ENCODE measurements at places on chromosomes 16 and 17. TPM values are rescaled to one million over a fixed set of nuclear protein-coding genes. Genes with fewer than 3 reads are reported as not detected.
A peak's percentile ranks its signal among the peaks of the same experiment; 100 is the strongest.

PITPNM3 gene
- total RNA-seq, result 0.12 TPM

EVPLL gene
- total RNA-seq, result not detected

SLC5A11 gene
- not detected for total RNA-seq

GRCh38 chr16:106623-107324 is 28.7 kb downstream of the MPG start:
- peak; percentile 66 for DNase-seq

DNA sequence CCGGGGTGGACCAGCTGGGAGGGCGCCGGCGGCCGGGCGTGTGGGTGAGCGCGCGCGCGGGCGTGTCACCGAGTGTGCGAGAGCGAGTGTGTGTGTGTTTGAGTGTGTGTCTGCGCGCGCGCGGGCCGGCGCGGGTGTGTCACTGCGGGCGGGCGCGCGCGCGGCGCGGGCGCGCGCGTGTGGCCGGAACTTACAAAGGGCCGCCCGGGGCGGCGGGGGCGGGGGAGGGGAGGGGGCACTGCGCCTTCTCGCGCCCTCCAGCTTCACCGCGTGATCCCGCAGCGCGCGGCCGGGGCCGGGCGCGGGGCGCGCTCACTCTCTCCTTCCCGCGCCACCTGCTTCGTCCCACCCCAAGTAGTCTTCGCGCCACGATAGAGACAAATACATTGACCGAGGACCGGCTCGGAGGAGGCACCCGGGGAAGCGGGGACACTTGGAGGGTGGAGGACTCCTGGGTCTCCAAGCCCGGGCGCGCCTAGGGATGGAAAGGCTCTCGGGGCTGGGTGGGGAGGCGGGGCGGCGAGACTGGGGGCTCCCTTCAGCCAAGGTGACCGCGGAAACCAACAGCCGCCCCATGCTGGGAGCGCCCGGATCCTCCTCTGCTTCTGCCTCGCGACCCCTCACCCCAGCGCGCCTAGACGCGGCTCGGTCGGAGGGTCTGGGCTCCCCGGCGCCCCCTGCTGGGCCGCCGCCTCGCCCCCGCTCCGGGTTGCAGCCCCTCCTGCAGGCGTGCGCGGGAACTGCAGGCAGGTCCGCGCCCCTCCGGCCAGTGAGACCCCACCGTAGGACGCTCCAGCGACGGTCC is at the start of gene SRCIN1:
Gene SRCIN1 (minus strand): TSS at position 112 of the 805 bp plus-strand sequence. CDS start 247 bp downstream, outside the sequence.
- peak; percentile 25 for DNase-seq

DNA sequence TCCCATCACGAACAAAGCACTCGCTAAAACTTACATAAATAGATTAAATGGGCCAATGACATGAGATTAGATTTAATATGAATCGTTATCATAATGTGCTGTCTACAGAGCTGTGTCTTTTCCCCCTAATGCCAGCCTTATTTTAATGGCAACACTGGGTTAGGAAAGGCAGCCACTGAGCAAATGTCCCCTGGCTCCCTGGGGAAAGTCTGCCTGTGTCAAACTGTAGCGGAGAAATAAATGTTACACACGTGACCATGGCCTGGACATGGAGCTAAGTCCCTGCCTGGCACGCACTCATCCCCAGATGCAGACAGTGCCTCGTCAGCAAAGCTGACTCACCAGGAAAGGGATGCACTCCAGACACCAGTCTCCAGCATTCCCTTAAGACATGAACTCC is 61.3 kb upstream of the SDK2 start:
- DNase-seq, result peak; percentile 92

- DNase-seq, result no peak
Observed at GRCh38 chr17:78423961-78424675, 45.7 kb downstream of the PGS1 start.

- peak; percentile 29 for DNase-seq
Observed at GRCh38 chr16:67248401-67249177, at the start of gene SLC9A5. Gene SLC9A5 (plus strand): TSS chr16:67248979. CDS start chr16:67249015, 36 bp downstream.

GRCh38 chr16:11150190-11150589 is 105.8 kb downstream of the SOCS1 start:
- no peak for DNase-seq

- no peak for DNase-seq
Observed at GRCh38 chr16:53598511-53599275, 95.7 kb upstream of the AKTIP start.

- peak; percentile 76 for DNase-seq
Observed at GRCh38 chr17:21039839-21040575, 2.8 kb downstream of the USP22 start.
